ENCODE measurements at places on chromosomes 12 and 14.

DNA sequence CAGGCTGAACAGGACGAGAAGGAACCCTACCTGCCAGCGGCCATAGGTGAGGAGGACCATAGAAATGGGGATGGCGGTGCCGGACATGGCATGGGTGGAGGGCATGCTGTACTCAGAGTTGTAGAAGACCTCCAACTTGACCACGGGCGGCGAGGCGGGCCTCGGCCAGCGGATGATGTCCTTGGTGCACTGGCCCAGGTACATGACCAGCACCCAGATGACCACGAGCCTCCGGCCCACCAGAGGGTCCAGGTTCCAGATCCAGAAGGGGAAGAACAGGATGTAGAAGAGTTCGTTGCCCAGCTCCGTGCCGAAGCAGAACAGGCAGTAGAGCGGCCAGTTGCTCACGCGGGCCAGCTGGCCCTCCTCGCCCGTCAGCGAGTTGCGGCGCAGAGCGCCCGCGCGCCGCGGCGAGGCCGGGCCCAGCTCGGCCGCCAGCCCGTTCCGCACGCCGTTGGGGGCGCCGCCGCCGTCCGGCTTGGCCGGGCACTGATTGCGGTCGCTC is 582 bp downstream of the SGPP1 start:
- peak; percentile 75 for DNase-seq

DNA sequence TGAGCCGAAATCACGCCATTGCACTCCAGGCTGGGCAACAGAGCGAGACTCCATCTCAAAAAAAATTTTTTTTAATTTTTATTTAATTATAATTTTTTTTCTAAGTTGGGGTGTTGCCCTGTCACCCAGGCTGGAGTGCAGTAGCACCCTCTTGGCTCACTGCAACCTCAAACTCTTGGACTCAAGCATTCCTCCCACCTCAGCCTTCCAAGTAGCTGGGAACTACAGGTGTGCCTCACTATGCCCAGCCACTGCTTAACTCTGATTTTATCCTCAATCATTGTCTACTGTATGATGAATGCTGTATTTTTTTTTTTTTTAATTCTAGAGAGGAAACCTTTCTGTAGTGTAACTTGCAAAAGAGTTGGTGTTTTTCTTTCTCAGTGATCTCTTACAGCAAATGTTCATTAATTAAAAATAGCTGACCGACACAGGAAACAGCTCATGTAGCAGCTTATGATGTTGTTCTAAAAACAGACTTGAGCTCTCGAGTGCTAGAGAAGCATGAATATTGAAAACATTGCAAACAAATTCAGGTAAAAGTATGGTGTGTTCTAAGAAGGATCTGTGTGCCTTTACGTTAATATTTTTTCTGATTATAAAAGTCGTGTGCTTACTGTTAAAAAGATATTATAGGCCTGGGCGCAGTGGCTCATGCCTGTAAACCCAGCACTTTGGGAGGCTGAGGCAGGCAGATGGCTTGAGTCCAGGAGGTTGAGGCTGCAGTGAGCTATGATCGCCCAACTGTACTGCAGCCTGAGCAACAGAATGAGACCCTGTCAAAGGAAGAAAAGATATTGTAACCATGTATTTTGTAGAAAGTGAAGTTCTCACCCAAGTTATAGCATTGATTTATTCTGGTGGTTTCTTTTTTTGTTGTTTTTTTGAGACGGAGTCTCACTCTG is 68.9 kb downstream of the FGD4 start:
- no peak for DNase-seq

GRCh38 chr12:48021485-48022179 is 17.4 kb upstream of the COL2A1 start:
- peak; percentile 87 for DNase-seq

DNA sequence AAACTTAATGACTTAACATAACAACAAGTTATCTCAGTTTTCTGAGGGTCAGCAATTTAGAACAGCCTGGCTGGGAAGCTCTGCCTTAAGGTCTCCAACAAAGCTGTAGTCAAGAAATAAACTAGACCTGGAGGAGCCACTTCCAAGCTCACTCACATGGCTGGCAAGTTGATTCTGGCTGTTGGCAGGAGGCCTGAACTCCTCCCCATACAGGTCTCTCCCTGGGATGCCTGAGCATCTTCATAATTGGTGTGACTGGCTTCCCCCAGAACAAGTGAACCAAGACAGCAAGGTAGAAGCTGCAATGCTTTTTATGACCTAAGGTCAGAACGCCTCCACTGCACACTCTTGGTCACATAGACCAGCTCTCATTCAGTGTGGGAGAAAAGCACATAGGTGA is 128.3 kb downstream of the SAMD4A start:
- no peak for DNase-seq

DNA sequence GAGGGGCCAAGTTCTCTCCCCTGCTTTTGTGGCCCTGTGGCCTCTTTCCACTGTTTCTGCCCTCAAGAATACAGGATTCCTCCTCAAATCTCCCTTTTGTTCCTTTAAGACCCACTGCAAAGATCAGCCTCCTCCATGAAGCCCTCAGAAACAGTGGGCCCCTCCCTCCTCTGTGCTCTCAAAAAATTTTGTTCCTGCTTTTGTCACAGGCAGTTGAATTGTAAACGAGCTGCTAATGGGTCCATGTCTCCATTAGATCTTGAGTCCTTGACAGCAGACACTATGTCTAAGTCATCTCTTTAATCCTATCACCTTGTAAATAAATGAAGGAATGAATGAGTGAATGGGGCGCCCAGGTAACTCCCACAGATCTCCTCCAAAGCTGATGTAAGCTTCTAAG is 175.2 kb downstream of the ESRRB start:
- no peak for DNase-seq

- DNase-seq = no peak
Observed at GRCh38 chr14:95564060-95564459, 29.2 kb downstream of the GLRX5 start.

GRCh38 chr12:109273354-109273753 is 35.7 kb downstream of the FOXN4 start:
- DNase-seq = peak; percentile 65

DNA sequence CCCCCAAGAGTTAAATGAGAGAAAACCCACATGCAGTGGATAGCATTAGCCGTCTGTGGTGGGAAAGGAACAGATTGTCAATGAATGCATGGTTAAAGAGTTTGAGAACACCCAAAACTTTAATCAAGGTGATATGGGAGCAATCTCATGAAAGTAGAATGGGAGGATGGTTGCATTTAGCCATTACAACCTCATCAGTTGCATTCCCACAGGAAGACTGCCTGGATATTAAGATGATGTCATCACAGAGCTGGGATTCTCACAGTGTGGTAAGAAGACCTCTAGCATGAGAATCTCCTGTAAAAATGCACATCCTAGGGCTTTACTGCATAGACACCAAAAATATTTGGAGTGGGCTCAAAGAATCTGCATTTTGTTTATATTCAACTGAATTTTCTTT is 284.9 kb downstream of the RGS6 start:
- no peak for DNase-seq

DNA sequence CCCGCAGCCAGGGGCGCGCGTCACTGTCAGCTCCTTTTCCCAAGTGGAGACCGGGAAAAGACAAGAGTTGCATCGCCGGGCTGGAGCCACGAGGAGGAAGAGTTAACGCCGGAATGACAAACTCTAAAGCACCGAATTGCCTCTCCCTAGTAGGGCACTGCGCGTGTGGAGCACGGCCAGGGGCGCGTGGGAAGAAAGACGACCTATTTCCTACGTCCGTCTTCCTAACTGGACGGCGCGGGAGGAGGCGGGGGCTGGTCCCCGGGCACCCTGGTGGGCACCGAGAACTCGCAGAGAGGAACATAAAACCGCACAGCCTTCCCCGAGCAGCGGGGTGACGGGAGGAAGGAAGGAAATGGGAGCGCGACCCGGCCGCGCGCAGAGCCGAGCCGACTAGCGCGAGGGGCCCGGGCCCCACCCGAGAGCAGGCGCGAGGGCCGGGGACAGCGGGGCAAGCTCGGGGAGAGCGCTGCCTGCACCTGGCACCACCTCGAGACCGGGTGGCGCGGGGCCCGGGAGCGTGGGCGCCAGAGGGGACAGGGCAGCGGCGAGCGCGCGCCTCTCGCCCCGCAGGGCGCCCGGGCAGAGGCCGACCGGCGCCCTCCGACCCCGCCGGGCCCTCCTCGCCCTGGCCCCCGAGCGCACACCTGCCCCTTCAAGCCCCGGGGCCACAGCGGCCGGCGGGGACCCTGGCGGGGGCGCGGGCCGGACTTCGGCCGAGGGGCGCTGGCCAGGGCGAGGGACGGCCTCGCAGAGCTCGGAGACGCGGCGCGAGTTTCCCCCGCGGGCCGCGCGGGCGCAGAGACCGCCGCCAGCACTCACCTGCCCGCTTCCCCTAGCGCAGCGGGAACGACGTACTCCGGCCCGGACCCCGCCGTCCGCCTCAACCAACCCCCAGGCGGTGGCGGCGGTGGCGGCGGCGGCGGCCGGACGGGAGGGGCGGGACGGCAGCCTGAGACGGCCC is at the start of gene SETD3:
TSS of gene SETD3 (minus strand) at position 954 of the 964 bp plus-strand sequence. CDS start 15,054 bp downstream, outside the sequence.
- peak; percentile 60 for DNase-seq

- no peak for DNase-seq
Observed at GRCh38 chr12:43011383-43011926, 421.9 kb upstream of the PRICKLE1 start.

DNA sequence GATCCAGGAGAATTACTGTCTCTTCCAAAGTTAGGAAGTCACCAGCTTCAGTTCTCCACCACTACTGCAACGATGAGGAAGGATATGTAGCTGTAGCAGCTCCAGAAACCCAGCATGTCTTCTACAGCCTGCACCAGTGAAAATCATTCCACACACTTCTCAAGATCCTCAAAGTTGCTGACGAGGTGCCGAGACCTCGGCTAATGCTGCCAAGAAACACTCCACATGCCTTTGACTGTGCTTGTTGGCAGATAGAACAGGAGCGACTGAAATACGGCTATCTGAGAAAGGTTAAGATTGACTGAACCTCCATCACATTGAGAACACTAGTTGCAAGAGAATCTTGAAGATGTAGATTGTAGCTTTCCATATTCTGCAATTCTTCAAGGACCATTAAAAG is 241.9 kb downstream of the PPFIA2 start:
- DNase-seq = no peak

DNA sequence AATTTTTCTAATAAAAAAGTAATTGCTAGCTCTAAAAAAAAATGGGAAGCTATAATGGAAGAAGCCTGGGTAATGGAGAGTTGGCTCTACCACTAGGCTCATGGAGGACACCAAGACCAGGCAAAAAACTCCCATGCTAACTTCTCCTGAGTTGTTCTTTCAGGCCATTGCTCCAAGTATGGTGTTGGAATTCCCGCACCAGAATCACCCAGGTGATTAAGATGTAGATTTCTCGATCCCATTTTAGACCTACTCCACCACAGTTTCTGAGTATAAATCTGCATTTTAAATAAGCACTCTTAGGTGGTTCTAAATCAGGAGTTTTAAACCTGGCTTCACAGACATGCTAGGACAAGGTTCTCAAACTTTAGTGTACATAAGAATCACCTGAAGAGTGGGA is 221.0 kb downstream of the EMP1 start:
- no peak for DNase-seq

Measured in iPS-NIHi11 (cell line).